Regular cardiac myocyte (primary cell): ENCODE measurements at places on chromosomes 7 and 10. TPM values are rescaled to one million over a fixed set of nuclear protein-coding genes. Genes with fewer than 3 reads are reported as not detected.

CHCHD2 gene
- 305 and 307 TPM in 2 replicates for total RNA-seq

NIPSNAP2 gene
- total RNA-seq, result 26.8 and 31.0 TPM in 2 replicates

KLF14 gene
- under 0.01 TPM in 1 of 2 replicates, not detected in the other for total RNA-seq

GRID1 gene
- total RNA-seq, result not detected in 2 replicates

SEMA3D gene
- 7.0 and 13.2 TPM in 2 replicates for total RNA-seq

ZEB1 gene
- 64.4 and 101 TPM in 2 replicates for total RNA-seq

PAX2 gene
- 0.38 TPM in 1 of 2 replicates, not detected in the other for total RNA-seq

C10orf88 gene
- 11.3 and 11.9 TPM in 2 replicates for total RNA-seq

RSBN1L gene
- 11.3 and 14.8 TPM in 2 replicates for total RNA-seq
